ENCODE measurements at places on chromosomes 1 and 21.

- no peak for DNase-seq
Measured at GRCh38 chr1:228837817-228838716, 102.8 kb downstream of the RHOU start.

- no peak for DNase-seq
Measured at GRCh38 chr1:194821091-194821490, 1634.7 kb upstream of the B3GALT2 start.

DNA sequence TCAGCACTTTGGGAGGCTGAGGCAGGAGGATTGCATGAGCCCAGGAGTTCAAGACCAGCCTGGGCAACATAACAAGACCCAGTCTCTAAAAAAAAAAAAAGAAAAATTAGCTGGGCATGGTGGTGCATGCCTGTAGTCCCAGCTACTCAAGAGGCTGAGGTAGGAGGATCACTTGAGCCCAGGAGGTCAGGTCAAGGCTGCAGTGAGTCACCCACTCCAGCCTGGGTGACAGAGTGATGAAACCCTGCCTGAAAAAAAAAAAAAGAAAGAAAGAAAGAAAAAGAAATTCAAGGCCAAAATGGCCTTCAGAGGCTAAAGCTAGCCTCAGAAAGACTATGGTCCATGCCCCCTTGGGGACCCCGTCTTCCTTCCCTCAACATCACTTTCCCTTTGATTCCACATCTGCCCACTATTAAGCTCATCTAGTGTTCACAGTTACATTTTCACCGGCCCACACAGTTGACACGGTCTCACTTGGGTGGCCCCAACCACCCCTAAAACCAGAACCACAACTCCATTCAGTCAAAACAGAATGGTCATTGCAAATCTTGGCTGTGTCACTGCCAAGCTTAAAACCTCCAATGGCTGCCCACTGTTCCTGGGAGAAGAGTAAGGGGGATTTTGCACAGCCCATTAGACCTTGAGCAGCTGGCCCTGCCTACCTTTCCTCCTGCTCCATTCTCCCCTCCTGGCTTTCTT lies 2.1 kb upstream of the CAPN8 start:
- no peak for DNase-seq

- DNase-seq: no peak
Measured at GRCh38 chr1:53140451-53140850, 2.0 kb downstream of the SLC1A7 start.
